Neuronal stem cell (in vitro differentiated cells): ENCODE measurements at places on chromosomes 7 and 10.

DNA sequence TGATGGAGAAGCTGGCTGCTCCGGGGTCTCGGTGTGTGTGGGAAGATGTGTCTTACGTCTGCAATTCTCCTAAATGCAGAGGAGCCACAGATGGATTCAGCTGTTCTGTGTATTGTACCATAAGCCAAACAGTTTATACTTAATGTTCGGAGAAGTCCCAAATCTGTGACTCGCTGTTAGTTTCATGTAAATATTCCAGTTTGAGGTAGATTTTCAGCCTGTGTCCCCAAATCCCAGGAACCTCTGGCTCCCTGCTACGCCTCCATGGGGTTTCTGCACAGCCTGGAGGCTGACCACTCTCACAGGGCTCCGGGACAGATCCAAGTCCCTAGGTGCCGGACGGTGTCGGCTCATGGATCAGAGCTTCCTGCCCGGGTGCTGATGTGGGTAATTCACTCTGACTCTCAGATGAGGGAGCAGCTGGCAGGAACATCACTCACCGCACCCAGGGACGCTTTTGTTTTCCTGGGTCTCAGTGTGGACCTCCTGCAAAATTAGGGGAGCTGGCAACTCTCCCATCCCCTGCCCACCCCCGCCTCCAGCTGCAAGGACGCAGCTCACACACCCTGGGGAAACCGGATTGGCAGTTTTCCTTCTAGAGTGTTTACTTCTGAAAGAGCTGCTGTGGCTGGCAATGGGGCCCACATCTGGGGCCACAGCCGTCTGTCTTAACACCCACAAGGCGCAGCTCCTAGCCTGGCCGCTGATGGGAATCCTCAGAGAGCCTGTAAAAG, 421.1 kb upstream of the FOXK1 start:
- H3K4me3 ChIP-seq = no peak overlapping the region
- no peak for DNase-seq
- H3K27me3 ChIP-seq = no peaks in the 10 kb centered on the region
- H3K4me1 ChIP-seq = no peaks in the 10 kb centered on the region

DNA sequence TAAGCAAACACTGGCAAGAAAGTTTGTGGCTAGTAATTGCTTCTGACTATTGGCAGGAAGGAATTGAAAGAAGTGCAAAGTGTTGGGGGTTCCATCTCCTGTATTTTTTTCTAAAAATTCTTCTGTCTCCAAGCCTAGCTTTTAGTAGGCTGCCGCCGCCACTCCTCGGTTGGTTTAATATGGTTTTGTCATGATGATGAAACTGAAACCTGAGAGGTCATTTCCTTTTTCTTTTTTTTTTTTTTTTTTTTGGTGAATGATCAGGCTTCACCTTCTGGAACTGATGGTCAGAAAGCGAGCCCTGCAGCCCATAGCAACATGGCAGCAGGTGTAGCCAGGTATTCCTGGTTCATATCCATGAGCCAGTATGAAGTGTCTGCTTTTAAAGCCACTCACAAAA, 75.3 kb upstream of the AGBL3 start:
- peaks cover 7% of the 10 kb centered on the region for H3K36me3 ChIP-seq
- no peaks in the 10 kb centered on the region for H3K27me3 ChIP-seq
- no peak overlapping the region for H3K4me3 ChIP-seq
- DNase-seq = no peak
- no peak overlapping the region for H3K27ac ChIP-seq

DNA sequence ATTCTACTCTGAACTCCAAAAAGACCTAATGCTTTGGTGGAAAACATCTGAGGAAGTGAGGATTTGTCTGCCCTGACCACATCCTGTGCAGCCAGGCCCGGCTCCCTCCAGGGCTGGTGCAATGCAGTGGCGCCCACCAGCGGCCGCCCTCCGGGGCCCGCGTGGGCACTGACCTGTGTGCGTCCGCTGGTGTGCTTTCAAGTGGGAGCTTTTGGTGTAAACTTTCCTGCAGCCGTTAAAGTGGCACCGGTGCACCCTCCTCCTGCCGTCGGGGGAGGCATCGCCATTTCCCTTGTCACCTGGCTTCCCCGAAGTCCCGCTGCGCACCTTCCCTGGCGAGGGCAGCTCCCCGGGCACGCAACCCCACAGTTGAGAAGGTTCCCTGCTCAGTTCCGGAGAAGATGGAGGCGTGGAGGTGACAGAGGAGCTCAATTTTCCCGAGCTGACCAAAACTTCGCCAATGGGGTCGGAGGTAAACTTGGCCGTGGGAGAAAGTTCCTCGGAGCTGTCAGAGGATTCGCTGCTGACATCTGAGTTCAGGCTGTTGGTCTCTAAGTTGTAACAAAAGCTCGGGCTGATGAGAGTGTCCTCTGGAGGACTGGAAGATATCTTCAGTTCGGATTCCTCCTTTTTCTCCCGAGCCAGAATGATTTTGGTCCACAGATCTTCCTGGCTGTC, 3.4 kb downstream of the KLF6 start:
- DNase-seq = no peak
- no peak overlapping the region for H3K27ac ChIP-seq
- peaks cover 2% of the 10 kb centered on the region for H3K27me3 ChIP-seq

DNA sequence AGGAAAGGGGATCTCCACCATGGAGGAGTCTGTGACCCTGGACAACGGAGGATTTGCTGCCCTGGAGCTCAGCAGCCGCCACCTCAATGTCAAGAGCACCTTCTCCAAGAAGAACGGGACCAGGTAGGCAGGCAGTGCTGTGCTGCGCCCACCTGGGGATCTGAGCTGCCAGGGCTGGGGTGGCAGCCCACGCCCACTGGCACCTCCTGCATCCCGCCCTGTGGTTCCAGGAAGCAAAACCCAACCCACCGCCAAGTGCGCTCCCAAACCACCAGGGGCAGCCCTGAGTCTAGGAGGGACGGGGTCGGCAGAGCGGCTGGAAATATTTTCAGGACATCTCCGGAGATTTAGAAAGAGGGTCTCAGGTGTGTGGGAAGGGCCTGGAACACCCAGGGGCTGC, 440.3 kb upstream of the FOXK1 start:
- H3K27ac ChIP-seq = no peak overlapping the region
- no peak for DNase-seq
- no peaks in the 10 kb centered on the region for H3K4me1 ChIP-seq
- no peaks in the 10 kb centered on the region for H3K27me3 ChIP-seq
- no peak overlapping the region for H3K4me3 ChIP-seq
- no peaks in the 10 kb centered on the region for H3K36me3 ChIP-seq

- H3K27me3 ChIP-seq = no peaks in the 10 kb centered on the region
- no peaks in the 10 kb centered on the region for H3K36me3 ChIP-seq
- DNase-seq = peak; percentile 20
- no peak overlapping the region for H3K4me3 ChIP-seq
- H3K4me1 ChIP-seq = no peaks in the 10 kb centered on the region
Measured at GRCh38 chr7:113698556-113699220, 220.1 kb downstream of the PPP1R3A start.

DNA sequence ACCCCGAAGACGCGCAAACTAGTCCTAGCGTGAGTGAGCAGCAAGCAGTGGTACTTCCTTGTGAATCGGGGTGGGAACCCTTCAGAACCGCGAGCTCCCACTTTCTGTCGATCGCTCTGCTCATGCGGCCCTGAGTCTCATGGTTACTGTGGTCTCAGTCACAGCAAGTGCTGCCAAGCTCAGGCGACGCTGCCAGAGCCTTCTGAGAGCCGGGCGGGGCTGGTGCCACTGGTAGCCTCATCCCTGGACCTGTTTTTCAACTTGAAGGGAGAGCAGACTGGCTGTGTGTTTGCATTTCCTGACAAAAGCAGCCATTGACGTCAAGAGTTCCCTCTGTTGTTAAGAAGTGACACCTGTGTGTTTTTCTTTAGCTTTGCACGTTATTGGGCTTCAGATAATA, 32.9 kb upstream of the BHLHA15 start:
- DNase-seq = no peak
- H3K27me3 ChIP-seq = no peaks in the 10 kb centered on the region
- H3K36me3 ChIP-seq = peaks cover 52% of the 10 kb centered on the region

DNA sequence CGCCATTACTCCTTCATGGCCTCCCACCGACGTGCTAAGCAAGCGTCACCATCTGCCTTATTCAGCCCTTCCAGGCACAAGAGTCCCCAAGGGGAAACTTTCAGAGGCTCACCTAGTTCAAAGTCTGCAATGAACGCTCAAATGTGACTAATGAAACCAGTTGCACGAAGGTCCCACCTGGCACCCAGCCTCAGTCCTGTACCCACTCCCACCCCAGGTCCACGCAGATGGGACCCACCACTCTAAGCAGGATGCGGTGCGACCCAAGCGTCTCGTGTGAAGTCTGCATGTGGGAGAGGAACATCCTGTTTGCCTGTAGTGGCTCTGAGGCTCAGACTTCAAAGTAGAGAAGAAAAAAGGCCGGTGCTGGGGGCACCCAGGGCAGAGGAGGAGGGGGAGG, 40.3 kb downstream of the RGS10 start:
- no peaks in the 10 kb centered on the region for H3K27me3 ChIP-seq
- no peak overlapping the region for H3K27ac ChIP-seq
- DNase-seq = no peak

DNA sequence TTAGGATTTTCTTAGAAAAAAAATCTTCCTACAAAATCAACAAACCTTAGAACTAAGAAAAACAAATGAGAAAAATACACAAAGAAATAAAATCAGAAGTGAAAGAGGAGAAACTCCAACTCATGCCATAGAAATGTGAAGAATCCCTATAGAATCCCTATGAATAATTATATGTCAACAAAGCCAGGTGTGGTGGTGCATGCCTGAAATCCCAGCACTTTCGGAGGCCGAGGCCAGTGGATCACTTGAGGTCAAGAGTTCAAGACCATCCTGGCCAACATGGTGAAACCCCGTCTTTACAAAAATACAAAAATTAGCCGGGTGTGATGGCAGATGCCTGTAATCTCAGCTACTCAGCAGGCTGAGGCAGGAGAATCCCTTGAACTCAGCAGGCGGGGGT, 27.1 kb downstream of the ACSM6 start:
- H3K27me3 ChIP-seq = no peaks in the 10 kb centered on the region
- DNase-seq = no peak
- peaks cover 4% of the 10 kb centered on the region for H3K36me3 ChIP-seq
- no peak overlapping the region for H3K4me3 ChIP-seq
- H3K27ac ChIP-seq = no peak overlapping the region

GRCh38 chr7:101970801-101971200, 153.4 kb downstream of the CUX1 start:
- no peak overlapping the region for H3K27ac ChIP-seq
- peaks cover 4% of the 10 kb centered on the region for H3K4me1 ChIP-seq
- H3K36me3 ChIP-seq = peaks cover 3% of the 10 kb centered on the region
- DNase-seq = no peak

DNA sequence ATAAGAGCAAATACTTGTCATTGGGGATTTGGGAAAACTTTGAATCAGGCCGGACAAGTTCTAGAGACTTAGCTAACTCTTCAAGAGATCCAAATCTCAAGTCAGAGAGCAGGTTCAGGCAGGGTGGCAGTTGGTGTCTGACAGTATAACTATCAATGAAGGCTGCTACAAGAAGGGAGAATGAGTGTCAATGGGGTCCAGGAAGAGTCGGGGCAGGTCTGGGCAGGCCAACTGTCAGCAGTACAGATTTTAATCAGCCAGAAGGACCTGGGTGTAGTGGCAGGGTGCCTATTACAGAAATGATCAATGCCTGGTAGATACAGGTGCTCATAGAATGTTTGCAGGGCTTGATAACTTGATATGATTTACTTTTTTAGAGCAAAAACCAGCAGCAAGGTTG, 751.1 kb downstream of the GRM8 start:
- no peak for DNase-seq
- no peak overlapping the region for H3K27ac ChIP-seq
- H3K36me3 ChIP-seq = no peaks in the 10 kb centered on the region
- no peaks in the 10 kb centered on the region for H3K27me3 ChIP-seq
- H3K4me3 ChIP-seq = no peak overlapping the region

DNA sequence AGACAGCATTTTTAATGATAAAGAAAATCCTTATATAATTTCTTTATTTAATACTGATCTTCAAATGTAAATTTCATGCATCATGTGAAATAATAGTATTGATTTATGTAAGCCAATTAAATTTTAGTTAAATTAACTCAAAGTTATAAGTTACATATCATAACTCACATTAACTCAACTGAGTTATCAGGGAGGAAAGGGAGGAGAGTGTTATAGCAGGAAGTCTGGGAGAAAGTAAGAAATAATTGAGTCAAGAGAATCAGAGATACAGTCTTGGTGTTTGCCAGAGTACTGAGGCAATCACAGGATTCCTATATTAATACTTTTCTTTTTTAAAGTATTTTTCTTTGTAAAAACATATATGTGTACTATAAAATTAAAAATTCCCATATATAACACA, 4.0 kb downstream of the BICC1 start:
- peaks cover 10% of the 10 kb centered on the region for H3K4me1 ChIP-seq
- DNase-seq = no peak
- H3K4me3 ChIP-seq = no peak overlapping the region
- H3K36me3 ChIP-seq = no peaks in the 10 kb centered on the region
- H3K27ac ChIP-seq = no peak overlapping the region

GRCh38 chr7:53602817-53603418, 567.5 kb downstream of the POM121L12 start:
- H3K36me3 ChIP-seq = no peaks in the 10 kb centered on the region
- no peaks in the 10 kb centered on the region for H3K27me3 ChIP-seq
- H3K27ac ChIP-seq = no peak overlapping the region
- no peaks in the 10 kb centered on the region for H3K4me1 ChIP-seq
- no peak overlapping the region for H3K4me3 ChIP-seq

DNA sequence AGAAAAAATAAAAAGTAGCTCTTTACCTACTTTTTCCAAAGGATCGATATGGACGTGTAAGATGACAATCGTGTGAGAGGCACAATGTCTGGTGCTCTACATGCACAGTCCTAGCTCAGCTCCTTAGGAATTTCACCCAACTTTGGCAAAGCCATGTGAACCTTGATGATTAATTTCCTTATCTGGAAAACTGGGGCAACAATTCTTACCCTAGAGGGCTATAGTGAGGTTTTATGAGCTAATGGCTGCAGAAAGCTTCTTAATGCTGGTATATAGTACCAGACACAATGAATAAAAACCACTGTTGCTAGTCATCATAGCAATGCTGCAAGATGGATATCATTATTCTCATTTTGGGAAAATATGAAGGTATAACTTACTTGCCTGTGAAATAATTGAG, 202.7 kb downstream of the PARD3 start:
- no peaks in the 10 kb centered on the region for H3K36me3 ChIP-seq
- no peak for DNase-seq
- H3K4me3 ChIP-seq = no peak overlapping the region
- no peak overlapping the region for H3K27ac ChIP-seq

DNA sequence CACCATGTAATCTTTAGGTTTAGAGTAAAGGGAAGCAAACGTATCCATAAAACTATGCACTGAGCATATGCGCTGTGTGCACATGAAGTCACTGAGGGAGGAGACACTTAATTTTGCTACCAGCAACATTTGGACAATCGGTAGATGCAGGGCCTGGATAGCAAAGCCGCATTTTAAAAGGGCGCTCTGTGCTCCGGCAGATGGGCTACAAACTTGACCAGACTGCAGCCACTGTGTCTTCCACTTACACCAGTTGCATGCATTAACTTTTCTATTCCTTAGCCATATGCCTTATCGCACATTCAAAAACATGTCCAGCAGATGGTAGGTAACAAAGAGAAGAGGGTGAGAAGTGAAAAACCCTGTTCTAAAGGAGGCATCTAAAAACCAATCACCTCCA, 18.3 kb downstream of the FAM171A1 start:
- H3K4me1 ChIP-seq = peaks cover 9% of the 10 kb centered on the region
- H3K27me3 ChIP-seq = no peaks in the 10 kb centered on the region
- H3K27ac ChIP-seq = no peak overlapping the region
- H3K4me3 ChIP-seq = no peak overlapping the region
- DNase-seq = no peak

GRCh38 chr7:50330254-50330653, 25.7 kb downstream of the IKZF1 start:
- no peak overlapping the region for H3K27ac ChIP-seq
- no peak overlapping the region for H3K4me3 ChIP-seq
- peaks cover 7% of the 10 kb centered on the region for H3K27me3 ChIP-seq
- DNase-seq = no peak
- H3K4me1 ChIP-seq = peaks cover 1% of the 10 kb centered on the region
